H1 (cell line): ENCODE measurements at places on chromosomes 7 and 10. TPM values are rescaled to one million over a fixed set of nuclear protein-coding genes. Genes with fewer than 3 reads are reported as not detected.

GRCh38 chr10:67917679-67918078, 33.2 kb downstream of the SIRT1 start:
- no peak for DNase-seq

GRCh38 chr7:143405173-143406001, 3.3 kb downstream of the EPHA1 start:
- DNase-seq, result no peak

GRCh38 chr10:78342827-78343653, 309.4 kb downstream of the RPS24 start:
- DNase-seq, result no peak

DNA sequence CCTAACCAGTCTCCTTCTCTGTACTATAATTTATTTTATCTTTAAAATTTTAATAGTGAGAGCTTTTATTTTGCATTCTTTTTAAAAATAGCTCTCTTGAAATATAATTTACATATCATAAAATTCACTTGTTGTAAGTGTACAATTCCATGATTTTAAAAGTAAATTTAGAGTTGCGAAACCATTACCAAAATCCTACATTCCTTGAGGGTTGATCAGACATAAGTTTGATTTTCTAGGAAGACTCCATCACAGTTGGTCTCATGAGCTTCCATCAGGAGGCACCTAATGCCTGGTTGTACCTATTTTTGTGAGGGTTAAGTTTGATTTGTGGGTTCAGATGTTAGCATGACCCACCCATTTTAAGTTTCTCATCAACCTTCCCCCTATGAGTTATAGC, 108.1 kb downstream of the BMPER start:
- DNase-seq, result no peak

DNA sequence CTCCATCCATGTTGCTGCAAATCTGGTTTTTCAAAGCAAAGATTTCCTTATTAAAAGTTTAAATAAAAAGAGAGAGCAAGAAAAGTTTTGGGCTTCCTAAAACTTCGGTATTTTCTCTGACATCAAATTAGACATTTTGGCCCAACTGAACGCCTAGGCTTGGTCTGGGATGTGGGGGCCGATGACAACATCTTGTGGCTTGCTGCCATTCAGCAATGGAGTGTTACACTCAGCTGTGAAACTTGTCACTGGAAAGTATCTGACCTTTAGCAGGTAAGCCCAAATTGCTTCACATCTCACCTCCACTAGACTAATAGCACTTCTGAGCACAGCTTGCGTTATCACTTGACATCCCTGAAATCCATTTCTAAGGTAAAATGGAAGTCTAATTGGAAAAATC, 320.6 kb downstream of the GATA3 start:
- no peak for DNase-seq

DNA sequence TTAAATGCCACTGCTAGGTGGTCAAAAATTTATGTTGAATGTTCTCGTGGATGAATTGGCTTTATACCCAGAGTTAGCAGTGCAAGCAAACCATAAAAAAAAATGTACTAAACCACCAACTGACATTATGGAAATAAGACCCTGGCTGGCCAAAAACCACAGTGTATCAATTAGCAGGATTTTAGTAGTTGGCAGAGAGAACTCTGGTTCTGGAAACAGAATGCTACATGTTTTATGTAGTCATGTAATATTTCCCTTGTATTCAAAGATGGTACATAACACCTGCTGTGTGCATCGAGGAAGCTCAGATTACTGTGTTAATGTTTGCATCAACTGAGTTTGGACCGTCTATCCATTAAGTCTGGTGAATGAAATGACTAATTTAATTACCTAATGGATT, 618.5 kb downstream of the CCSER2 start:
- no peak for DNase-seq

DNA sequence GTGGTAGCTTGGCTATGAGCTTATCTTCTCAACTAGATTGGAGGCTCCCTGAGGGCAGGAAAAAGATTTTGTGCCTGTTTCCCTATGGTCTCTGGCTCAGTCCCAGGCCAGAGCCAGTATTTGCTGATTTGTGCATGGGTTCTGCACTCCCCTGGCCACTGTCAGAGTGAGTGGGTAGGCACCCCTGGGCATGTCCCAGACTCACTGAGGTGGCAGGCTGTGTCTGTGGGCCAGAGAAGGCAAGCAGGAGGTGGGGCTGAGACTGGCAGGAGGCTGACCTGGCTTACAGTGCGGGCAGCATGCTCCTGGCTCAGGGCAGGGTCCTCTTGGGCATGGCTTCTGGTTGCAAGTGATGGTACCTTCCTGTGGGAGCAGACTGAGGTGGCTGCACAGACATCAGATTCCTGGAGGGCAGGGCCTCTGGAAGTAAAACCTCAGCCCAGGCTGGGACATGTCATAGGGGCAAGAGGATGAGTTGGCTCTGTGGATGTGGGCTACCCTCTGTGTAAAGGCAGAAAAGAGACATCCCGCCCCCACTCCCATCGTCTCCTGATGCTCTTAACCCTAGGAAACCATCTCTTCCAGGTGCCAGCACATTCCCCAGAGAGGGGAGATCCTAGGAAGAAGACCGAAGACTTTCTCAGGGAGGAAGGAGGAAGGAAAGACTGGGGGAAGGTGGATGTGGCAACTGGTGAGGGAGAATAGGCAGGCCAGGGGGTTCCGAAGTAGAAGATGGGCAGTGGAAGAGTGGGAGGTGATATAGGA, 4.3 kb downstream of the KCP start:
- no peak for DNase-seq

DNA sequence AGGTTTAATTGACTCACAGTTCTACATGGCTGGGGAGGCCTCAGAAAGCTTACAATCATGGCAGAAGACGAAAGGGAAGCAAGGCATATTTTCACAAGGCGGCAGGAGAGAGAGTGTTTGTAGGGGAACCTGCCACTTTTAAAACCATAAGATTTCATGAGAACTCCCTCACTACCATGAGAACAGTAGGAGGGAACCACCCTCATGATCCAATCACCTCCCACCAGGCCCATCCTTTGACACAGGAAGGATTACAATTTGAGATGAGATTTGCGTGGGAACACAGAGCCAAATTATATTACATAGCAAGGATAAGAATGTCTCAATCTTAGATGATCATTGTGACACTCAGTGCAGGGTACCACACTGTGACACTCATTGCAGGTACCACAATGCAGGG, 44.2 kb downstream of the MRPL32 start:
- no peak for DNase-seq

GRCh38 chr7:82389876-82390275, 53.7 kb downstream of the CACNA2D1 start:
- DNase-seq, result no peak

GRCh38 chr7:1973321-1974251, 259.2 kb downstream of the MAD1L1 start:
- DNase-seq, result no peak

DNA sequence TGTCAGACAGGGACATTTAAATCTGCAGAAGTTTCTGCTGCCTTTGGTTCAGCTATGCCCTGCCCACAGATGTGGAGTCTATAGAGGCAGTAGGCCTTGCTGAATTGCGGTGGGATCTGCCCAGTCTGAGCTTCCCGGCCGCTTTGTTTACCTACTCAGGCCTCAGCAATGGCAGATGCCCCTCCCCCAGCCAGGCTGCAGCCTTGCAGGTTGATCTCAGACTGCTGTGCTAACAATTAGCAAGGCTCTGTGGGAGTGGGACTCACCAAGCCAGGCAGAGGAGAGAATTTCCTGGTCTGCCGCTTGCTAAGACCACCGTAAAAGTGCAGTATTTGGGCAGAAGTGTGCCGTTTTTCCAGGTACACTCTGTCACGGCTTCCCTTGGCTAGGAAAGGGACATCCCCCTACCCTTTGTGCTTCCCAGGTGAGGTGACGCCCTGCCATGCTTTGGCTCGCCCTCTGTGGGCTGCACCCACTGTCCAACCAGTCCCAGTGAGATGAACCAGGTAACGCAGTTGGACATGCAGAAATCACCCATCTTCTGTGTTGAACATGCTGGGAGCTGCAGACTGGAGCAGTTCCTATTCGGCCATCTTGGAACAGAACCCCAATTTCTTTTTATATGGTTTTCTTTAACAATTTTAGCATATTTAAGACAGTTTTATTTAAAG, 28.4 kb upstream of the VWDE start:
- no peak for DNase-seq

- no peak for DNase-seq
Measured at GRCh38 chr7:116232920-116233319, 22.6 kb downstream of the TES start.

DNA sequence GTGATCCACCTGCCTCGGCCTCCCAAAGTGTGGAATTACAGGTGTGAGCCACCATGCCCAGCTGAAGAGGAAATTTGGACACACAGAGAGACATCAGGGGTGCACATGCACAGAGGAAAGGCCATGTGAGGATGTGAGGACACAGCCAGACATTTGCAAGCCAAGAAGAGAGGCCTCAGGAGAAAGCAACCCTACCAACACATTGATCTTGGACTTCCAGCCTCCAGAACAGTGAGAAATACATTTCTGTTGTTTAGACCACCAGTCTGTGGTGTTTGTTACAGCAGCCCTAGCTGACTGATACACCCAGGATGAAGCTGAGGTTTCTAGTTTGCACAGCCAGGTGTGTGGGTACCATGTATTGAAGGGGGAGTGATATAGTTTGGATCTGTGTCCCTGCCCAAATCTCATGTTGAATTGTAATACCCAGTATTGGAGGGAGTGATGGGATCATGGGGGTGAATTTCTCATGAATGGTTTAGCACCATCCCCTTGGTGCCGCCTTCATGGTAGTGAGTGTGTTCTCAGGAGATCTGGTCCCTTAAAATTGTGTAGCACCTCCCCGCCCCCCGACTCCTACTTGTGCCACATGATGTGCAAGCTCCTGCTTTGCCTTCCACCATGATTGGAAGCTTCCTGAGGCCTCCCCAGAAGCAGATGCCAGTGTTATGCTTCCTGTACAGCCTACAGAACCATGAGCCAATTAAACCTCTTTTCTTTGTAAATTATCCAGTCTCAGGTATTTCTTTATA, 64.7 kb upstream of the DUSP5 start:
- DNase-seq, result no peak

GRCh38 chr7:20797462-20798080, 10.9 kb upstream of the SP8 start:
- DNase-seq, result no peak

DNA sequence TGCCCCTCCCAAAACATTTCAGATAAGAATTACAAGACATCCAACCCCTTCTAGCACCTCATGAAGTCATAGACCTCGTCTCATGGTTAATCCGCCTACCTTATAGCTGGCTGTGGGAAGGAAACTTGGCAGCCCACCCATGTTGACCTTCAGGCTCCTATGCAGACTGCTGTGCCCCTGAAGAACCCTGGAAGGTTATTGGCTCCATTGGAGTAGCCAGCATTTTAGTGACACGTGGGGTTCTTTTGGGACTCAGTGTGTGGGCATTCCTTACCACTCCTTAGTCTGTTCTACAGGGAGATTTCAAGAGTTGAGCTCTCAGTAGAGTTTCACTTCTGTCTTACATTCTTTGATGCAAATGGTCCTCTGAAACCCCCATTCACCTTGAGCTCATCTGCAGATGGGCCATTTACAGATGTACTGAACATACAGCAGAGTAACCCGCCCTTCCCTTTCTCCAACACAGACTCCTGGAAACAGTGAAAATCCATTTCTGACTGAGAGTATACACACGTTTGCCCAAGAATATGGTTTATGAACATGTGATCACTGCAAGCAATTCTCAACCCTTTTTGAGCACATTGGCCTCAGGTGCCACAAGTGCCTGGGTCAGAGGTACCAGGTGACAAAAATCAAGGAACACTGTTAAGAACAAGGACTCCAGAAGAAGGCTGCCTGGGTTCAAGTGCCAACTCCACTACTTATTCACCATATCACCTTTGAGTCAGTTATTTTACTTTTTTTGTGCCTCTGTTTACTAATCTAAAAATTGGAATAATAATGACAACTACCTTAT, 54.0 kb upstream of the HECW1 start:
- no peak for DNase-seq

GRCh38 chr10:17216217-17216900, 11.7 kb upstream of the VIM start:
- no peak for DNase-seq

The CHRM2 gene
- total RNA-seq, result 0.17 and 0.33 TPM in 2 replicates

The DNAH11 gene
- total RNA-seq, result 4.9 and 6.1 TPM in 2 replicates

The MAGI2 gene
- 27.0 and 27.3 TPM in 2 replicates for total RNA-seq

The ZNF239 gene
- total RNA-seq, result 10.3 and 11.4 TPM in 2 replicates

The MRLN gene
- total RNA-seq, result not detected in 2 replicates

The ITPRID1 gene
- total RNA-seq, result 0.13 and 0.47 TPM in 2 replicates

The PON1 gene
- not detected in 2 replicates for total RNA-seq

The HECW1 gene
- 10.5 and 12.7 TPM in 2 replicates for total RNA-seq

The PNLIPRP3 gene
- not detected in 2 replicates for total RNA-seq

The AQP1 gene
- 0.17 and 0.19 TPM in 2 replicates for total RNA-seq

The PPP1R9A gene
- 15.5 and 20.3 TPM in 2 replicates for total RNA-seq
